ENCODE measurements at places on chromosomes 5 and 9. TPM values are rescaled to one million over a fixed set of nuclear protein-coding genes. Genes with fewer than 3 reads are reported as not detected.

GRCh38 chr9:137580209-137580953 is 1.7 kb upstream of the DPH7 start:
- DNase-seq, result peak; percentile 39

GRCh38 chr5:76125888-76126287 is 42.7 kb downstream of the SV2C start:
- no peak for DNase-seq

DNA sequence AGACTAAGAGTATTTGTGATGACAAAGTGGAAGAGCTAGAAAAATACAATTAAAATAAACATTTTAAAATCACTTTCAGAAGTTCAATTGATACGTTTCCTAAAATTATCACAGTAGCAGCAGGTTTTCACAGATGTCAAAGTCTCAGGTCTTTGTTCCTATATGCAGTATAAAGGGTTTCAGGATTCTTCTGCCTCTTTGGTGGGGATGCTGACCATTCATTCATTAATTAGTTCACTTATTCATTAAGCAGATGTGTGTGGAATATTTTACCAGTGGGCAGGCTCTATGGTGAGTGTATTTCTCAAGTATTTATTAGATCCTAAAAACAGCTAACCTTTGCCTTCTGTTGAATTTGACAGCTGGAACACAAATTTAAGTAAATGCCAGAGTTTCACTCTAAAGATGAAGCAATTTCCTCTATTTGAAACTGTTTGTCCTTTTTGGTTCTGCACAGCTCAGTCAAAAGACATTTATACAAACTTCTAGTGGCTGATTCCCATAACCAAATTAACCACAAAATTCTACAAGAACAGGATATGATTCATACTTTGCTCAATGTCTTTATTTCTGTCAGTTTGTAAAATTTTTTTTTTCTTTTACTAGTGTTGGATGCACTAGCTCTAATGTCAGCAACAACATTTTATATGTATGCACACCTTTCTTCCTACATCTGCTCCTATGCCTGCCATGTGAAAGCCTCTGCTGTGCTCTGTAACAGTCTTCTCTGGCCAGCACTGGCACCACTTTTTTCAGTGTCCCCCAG is 75.9 kb upstream of the PRR16 start:
- DNase-seq, result no peak

DNA sequence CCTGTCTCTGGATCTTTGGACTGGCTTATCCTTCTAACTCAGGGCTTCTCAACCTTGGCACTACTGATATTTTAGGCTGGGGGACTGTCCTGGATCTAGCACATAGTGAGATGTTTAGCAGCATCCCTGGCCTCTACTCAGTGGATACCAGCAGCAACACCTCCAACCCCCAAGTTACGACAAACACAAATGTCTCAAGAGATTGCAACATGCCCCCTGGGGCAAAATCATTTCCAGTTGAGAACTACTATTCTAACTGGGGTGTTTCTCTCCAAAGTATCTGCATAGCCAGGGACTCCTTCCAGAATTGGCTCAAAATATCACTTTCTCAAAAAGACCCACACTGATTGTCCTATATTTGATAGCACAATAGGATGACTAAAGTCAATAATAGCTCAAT is 7.2 kb upstream of the TLR4 start:
- DNase-seq, result no peak

DNA sequence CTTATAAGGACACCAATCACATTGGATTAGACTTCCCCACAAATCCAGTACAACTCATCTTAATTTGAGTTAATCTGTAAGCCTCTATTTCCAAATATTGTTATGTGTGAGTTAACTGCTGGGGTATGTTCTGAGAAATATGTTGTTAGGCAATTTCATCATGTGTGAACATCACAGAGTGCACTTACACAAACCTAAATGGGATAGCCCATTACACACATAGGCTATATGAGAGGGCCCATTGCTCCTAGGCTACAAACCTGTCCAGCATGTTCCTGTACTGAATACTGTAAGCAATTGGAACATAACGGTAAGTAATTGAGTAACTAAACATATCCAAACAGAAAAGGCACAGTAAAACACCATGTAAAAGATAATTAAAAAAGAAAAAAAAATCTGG is 19.1 kb upstream of the ARSI start:
- no peak for DNase-seq

GRCh38 chr5:134053840-134054338 is 49.1 kb upstream of the VDAC1 start:
- DNase-seq, result peak; percentile 23

GRCh38 chr5:146199176-146199815 is 4.1 kb upstream of the RBM27 start:
- no peak for DNase-seq

- no peak for DNase-seq
Observed at GRCh38 chr9:20659474-20659967, 24.5 kb upstream of the FOCAD start.

GRCh38 chr5:83003791-83004190 is 73.4 kb downstream of the TMEM167A start:
- DNase-seq, result no peak

- DNase-seq, result peak; percentile 20
Observed at GRCh38 chr5:50595199-50595598, 71.2 kb upstream of the PARP8 start.

Gene ELOVL7
- total RNA-seq, result 0.69 TPM

Gene SPATA31C1
- total RNA-seq, result not detected

Measured in activated CD4-positive, alpha-beta T cell treated with anti-CD3 and anti-CD28 coated beads for 36 hours (primary cell).